ENCODE measurements at places on chromosomes 1 and 21.

DNA sequence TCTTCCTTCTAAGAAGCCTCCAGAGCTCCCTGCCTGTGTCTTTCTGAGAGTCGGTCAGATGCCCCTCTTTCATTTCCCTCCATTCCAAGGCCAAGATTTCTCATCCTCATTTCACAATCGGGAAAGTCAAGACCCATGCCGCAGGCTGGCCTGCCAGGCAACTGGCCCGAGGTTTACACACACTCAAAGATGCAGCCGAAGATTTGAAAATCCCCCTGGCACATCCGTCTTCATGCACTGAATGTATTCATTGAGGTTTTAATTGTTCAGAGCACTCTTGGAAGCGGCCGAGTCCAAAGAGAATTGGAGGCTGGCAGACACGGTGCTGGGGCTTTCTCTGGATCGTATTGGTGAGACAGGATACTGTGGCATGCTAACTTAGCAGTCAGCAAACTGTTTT lies 29.1 kb upstream of the SRP9 start:
- DNase-seq = no peak

GRCh38 chr1:8892026-8892425 lies 13.5 kb upstream of the ENO1 start:
- no peak for DNase-seq

- DNase-seq = no peak
Observed at GRCh38 chr1:210236840-210237409, 4.3 kb downstream of the SERTAD4 start.

- no peak for DNase-seq
Observed at GRCh38 chr1:187819086-187819485, 990.3 kb downstream of the PLA2G4A start.

DNA sequence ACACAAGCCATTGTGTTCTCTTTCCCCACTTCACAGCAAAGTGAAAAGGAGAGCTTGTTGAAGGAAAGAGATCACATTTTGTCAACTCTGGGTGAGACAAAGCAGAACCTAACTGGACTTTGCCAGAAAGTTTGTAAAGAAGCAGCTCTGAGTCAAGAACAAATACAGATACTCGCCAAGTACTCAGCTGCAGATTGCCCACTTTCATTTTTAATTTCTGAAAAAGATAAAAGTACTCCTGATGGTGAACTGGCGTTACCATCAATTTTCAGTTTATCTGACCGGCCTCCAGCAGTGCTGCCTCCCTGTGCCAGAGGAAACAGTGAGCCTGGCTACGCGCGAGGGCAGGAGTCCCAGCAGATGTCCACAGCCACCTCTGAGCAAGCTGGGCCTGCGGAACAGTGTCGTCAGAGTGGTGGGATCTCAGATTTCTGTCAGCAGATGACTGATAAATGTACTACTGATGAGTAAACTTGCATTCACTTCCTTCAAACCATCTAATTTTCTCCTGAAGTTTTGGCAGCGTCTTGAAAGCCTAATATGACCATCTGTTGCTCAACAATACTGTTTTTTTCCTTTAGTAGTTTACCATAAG lies 43.7 kb downstream of the BACH1 start:
- DNase-seq = no peak

- DNase-seq = no peak
Observed at GRCh38 chr1:58539553-58539952, 7.0 kb downstream of the OMA1 start.

DNA sequence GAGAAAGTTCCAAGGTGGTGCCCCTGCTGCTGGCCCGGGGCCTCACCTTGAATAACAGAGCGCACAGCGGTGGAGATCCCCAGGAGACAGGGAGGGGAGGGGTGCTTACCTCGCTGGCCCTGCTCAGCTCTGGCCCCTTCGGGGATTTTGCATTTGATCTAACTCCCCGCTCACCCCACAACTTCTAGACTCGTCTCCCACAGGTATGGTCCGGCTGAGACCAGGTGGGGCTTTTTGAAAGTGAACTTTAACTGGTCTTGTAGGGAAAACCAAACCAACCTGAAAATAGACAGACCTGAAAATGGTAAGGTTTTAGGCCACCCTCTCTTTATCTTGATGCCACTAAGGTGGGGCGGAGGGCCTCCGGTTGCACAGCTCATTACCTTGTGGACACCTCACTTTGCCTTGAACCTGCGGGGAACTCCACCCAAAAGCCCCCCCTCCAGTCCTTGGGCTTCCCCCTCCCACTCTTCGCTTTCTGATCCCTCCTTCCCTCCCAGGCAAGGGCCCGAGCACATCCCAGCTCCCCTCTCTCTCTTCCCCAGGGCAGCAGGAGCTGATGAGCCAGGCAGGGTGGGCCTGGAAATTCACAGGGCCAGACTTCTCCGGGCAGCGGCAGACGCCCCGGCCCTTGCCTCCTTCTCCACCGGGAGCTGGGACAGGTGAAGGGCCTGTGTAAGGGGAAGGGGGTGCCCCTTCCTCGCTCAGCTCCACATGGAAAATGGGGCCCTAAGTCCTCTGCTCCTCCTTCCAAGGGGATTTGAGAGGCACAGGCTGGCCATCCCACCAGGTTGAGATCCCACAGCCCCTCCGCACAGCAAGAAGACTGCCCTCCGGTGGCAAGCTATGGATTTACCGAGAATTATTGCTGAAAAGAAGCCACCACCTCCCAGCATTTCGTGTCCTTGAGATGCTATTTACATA lies 16.1 kb downstream of the TNFRSF8 start:
- DNase-seq = peak; percentile 43

GRCh38 chr1:7808253-7808844 lies 24.3 kb downstream of the PER3 start:
- no peak for DNase-seq

- DNase-seq = peak; percentile 43
Observed at GRCh38 chr1:168439456-168440375, 104.1 kb downstream of the XCL2 start.

GRCh38 chr1:3372317-3372716 lies 82.1 kb upstream of the ARHGEF16 start:
- no peak for DNase-seq

DNA sequence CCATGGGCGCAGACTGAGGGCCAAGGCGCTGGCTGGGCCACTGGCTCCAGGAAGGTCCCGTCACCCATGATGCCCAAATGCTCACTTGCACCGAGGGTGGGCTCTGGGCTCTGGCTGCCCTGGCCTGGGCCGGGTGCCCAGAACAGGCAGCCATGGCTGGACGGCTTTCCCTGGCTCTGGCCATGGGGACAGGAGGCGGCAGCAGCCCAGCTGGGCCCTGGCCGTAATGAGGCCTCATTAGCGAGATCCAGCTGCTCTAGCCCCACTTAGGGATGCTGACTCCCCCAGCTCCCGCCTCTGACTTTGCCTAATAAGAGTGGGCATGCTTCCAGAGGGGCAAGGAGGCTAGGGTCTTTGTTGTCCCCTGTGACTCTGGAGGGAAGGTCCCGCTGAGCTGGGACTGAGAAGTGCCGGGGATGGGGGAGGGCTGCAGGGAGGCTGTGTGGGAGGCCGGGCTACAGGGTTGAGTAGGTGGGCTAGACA lies 11.8 kb downstream of the SLC6A9 start:
- no peak for DNase-seq

- no peak for DNase-seq
Observed at GRCh38 chr1:94142583-94142982, 21.6 kb upstream of the ABCA4 start.

- DNase-seq = no peak
Observed at GRCh38 chr1:83500531-83500930, 498.4 kb downstream of the TTLL7 start.

- DNase-seq = peak; percentile 71
Observed at GRCh38 chr1:205791568-205792180, 16.4 kb upstream of the RAB29 start.

GRCh38 chr1:223008808-223009207 lies 134.2 kb downstream of the TLR5 start:
- no peak for DNase-seq

DNA sequence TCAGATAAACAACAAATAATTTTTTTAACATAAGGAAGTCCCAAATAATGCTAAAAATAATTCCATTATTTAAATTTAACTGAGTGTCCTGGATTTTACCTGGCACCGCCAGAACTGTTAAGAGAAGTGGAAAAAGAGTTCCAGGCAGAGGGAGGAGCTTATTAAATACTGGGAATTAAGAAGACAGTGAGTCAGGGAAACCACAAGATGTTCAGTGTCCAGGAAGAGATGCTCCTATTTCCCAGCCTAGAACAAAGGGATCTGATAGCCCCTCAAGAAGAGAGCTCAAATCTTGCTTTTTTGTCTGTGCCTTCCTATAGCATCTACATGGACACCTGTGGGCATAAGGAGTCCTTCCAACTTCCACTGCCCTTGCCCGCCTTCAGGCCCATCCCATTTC lies 85.9 kb downstream of the PGM1 start:
- no peak for DNase-seq

- DNase-seq = no peak
Observed at GRCh38 chr1:36465731-36466369, 1.7 kb upstream of the MRPS15 start.

DNA sequence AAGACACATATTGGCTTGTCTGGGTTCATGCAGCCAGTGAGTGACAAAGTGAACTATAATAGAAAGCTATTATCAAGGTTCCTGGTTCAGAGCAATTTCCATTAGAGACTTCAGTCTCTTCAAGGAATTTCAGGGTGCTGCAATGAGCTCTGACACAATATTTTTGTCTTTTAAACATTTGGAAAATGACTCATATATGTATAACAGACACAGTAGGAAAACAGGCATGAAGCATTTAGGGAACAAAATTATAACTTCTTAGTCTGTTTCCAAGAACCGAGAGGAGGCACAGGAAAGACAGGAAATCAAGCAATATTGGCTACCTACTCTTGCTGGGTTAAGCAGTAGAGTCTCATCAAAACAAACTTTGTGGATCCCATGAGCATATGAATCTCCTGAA lies 170.4 kb downstream of the PTPRC start:
- no peak for DNase-seq

GRCh38 chr1:94425821-94426484 lies 7.8 kb downstream of the ABCD3 start:
- DNase-seq = peak; percentile 27

GRCh38 chr1:162357681-162358266 lies 18.9 kb downstream of the SPATA46 start:
- peak; percentile 54 for DNase-seq

DNA sequence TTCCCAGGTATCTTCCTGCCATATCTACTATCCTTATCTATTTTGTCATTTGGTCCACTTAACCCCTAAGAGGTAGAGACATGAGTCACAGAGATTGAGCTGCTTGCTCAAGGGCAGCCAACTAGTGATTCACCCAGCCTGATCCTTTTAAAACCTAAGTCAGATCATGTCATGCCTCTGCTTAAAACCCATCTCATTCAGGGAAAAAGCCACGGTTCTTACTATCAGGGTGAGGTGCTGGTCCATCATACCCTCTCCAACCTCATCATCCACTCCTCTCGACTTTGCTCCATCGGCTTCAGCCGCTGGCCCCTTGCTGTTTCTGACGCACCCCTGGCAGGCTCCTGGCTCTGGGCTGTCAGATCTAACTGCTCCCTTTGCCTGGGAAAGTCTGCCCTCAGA lies 14.4 kb upstream of the PPP1R15B start:
- no peak for DNase-seq

- no peak for DNase-seq
Observed at GRCh38 chr1:97041026-97041425, 319.4 kb downstream of the PTBP2 start.

DNA sequence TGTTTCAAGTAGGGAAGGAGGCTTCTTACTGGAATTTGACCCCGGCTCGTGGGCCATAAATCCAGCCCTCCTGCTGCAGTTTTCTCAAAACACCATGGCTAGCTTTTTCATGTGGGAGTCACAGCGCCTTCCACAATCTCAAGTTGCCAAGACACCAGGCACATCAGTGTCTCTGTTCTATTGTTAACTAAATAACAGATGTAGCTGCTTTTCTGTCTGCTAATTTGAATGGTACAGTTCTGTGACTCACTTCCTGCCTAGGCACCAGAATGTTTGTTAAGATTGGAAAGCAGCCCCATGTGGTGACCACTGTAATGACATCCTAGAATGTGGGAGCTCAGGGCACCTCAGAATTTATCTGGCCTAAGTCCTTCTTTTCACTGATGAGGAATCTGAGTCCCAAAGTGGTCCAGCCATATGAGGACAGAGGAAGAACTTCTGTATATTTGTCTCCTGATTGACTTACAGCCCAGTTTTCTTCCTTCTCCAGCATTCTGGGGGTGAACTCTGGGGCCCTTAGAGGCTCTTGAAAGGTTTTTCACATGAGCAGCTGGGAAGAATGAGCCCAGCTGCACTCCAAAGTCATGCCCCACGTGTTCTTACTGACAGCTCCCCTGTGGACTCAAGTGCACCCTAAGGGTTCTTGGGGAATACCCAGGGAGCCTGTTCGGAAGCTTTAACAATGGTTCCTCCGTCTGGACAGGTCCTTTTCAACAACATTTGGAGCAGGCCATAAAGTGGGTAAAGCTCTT lies 27.5 kb downstream of the TRIM45 start:
- DNase-seq = no peak

- no peak for DNase-seq
Observed at GRCh38 chr1:119858126-119858525, 38.2 kb downstream of the ADAM30 start.

- DNase-seq = no peak
Observed at GRCh38 chr1:25695771-25696311, 79.2 kb downstream of the MAN1C1 start.

DNA sequence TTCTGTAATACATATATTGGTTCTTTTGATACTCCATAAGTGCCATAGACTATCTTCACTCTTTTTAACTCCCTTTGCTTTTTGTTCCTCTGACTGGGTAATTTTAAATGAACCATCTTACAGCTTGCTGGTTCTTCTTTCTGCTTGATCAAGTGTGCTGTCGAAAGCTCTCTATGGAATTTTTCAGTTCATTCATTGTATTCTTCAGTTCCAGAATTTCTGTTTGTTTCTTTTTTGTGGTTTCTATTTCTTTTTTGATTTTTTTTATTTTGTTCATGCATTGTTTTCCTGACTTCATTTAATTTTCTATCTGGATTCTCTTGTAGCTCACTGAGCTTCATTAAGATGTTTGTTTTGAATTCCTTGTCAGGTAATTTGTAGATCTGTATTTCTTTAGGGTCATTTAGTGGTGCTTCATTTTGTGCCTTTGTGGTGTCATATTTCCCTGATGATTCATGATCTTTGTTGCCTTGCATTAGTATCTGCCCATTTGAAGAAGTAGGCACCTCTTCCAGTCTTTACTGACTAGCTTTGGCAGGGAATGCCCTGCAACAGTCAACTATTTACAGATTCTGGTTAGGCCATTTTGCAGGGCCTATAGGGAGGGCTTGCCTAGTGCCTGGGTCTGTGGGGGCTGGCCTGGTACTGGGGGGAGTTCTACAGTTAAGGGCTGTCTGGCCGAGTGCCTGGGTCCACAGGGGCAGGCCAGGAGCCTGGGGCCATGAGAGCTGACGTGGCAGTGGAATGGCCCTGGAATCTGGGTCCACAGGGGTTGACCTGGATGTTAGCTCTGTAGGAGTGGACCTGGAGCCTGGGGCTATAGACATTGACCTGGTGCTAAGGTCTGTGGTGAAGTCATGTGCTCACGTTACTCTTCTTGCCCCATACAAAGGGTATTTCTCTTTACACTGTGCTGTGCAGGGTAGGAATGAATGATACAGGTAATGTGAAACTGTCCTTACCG lies 89.7 kb downstream of the MAGI3 start:
- DNase-seq = no peak

GRCh38 chr21:35333831-35334618 lies 284.9 kb upstream of the RUNX1 start:
- DNase-seq = no peak
